Spinal cord (tissue), 10 donors: ENCODE measurements at places on chromosomes 7 and 10. TPM values are rescaled to one million over a fixed set of nuclear protein-coding genes. Genes with fewer than 3 reads are reported as not detected.

DKK1 gene
- total RNA-seq: 3.5 TPM

DNA sequence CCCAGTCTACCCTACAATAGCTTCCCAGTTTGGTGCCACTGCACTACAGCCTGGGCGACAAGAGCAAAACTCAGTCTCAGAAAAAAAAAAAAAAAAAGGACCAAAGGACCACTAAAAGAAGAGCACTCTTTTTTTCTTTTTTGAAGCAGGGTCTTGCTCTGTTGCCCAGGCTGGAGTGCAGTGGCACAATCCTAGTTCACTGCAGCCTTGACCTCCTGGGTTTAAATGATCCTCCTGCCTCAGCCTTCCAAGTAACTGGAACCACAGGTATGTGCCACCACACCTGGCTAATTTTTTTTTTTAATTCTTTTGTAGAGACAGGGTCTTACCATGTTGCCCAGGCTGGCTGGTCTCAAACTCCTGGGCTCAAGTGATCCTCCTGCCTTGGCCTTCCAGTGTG lies 14.0 kb downstream of the PLAU start:
- H3K27ac ChIP-seq: no peak overlapping the region
- peaks cover 3% of the 10 kb centered on the region for H3K4me1 ChIP-seq
- H3K27me3 ChIP-seq: no peaks in the 10 kb centered on the region
- no peaks in the 10 kb centered on the region for H3K36me3 ChIP-seq

GRCh38 chr10:3992382-3993178 lies 207.6 kb upstream of the KLF6 start:
- no peak overlapping the region for H3K4me3 ChIP-seq
- peak; percentile 9 for DNase-seq
- H3K36me3 ChIP-seq: no peaks in the 10 kb centered on the region
- peaks cover 5% of the 10 kb centered on the region for H3K4me1 ChIP-seq
- no peaks in the 10 kb centered on the region for H3K27me3 ChIP-seq

DNA sequence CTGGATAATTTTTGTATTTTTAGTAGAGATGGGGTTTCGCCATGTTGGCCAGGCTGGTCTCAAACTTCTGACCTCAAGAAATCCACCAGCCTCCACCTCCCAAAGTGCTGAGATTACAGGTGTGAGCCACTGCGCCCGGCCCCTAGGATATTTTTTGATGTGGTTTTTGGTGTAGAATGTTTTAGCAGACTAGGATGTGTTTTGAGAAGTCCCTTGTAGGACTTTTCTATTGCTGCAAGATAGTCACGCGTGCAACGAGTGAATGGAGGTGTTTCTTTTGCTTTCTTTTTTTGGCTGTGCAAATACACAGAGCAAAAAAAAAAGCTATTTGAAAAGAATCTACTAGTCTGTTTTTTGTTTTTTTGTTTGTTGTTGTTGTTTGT lies 29.8 kb upstream of the KLF6 start:
- no peak overlapping the region for H3K27ac ChIP-seq
- H3K27me3 ChIP-seq: no peaks in the 10 kb centered on the region
- DNase-seq: no peak
- H3K36me3 ChIP-seq: no peaks in the 10 kb centered on the region

DNA sequence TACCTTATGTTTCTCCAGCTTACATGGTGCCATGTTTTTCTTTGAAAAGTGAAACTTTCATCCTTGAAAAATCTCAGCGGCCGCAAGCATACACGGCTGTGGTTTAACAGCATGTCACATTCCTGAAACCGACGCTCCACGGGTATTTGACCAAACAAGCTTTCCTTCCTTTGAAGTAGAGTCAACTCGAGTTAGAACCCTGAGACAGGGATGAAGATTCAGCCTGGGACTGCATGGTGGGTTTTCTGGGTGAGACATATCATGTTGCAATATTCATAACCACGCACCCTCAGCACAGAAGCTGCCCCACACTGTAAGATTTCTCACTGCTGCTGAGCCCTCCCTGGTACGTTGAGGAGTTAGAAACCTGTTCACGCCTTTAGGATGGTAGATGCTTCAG lies 8.1 kb downstream of the CYP26A1 start:
- peaks cover 6% of the 10 kb centered on the region for H3K4me1 ChIP-seq
- no peaks in the 10 kb centered on the region for H3K36me3 ChIP-seq
- H3K27me3 ChIP-seq: peaks cover 8% of the 10 kb centered on the region
- no peak for DNase-seq

- H3K27me3 ChIP-seq: no peaks in the 10 kb centered on the region
- H3K4me1 ChIP-seq: peaks cover 24% of the 10 kb centered on the region
- no peaks in the 10 kb centered on the region for H3K36me3 ChIP-seq
- H3K4me3 ChIP-seq: no peak overlapping the region
- DNase-seq: no peak
Observed at GRCh38 chr7:132255115-132255797, 321.0 kb downstream of the PLXNA4 start.

RELN gene
- total RNA-seq: 131 TPM

ZNF467 gene
- total RNA-seq: 2.8 TPM

COMTD1 gene
- total RNA-seq: 6.8 TPM

- no peaks in the 10 kb centered on the region for H3K36me3 ChIP-seq
- no peak overlapping the region for H3K4me3 ChIP-seq
- H3K4me1 ChIP-seq: no peaks in the 10 kb centered on the region
- H3K27me3 ChIP-seq: no peaks in the 10 kb centered on the region
- DNase-seq: no peak
Observed at GRCh38 chr7:151286148-151286547, 37.7 kb upstream of the SMARCD3 start.

OLAH gene
- 7.4 TPM for total RNA-seq

SRPK2 gene
- 79.8 TPM for total RNA-seq

GRCh38 chr7:88868456-88868855 lies 72.9 kb upstream of the TEX47 start:
- H3K27me3 ChIP-seq: no peaks in the 10 kb centered on the region
- no peaks in the 10 kb centered on the region for H3K4me1 ChIP-seq
- no peak overlapping the region for H3K27ac ChIP-seq

DNA sequence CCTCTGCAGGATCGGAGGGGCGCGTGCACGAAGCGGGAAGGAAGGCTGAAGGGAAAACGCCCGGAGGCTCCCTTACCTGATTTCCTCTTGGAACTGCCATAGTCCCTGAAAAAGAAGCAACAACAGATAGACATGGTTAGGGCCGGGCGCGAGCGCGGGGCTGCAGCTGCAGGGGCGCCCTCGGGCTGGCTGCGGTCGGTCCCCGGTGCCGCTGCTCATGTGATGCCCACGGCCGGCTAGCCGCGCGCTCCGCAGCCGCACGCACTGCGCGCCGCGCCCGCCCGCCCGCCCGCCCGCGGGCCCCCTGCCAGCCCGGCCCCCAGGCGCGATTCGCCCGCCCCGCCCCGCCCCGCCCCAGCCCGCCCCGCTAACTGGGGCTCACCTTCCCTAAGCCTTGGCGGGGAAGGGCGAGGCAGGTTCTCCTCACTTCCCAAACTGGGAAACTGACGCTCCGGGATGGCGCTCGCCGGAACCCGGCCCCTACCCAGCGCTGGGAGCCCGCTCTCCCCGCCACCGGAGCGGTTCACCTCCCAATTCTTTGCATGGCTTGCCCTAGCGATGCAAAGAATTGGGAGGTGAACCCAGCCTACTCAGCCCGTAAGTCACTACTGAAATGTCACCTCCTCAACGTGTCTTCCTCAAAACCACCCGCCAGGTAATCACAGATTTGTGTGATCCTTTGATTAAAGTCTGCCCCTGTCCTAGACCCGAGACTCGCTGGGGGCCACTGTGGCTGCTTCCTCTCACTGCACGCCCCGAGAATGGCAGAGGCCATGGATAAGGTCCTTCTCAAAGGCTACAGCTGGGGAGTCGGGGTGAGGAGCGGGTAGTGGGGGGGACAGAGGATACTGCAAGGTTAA lies 162.2 kb downstream of the SH3PXD2A start:
- peak; percentile 53 for DNase-seq
- H3K4me3 ChIP-seq: peak overlapping the region; percentile 50
- H3K36me3 ChIP-seq: no peaks in the 10 kb centered on the region

OR2A12 gene
- not detected for total RNA-seq

TMEM270 gene
- total RNA-seq: not detected

EN2 gene
- total RNA-seq: 0.72 TPM

DNA sequence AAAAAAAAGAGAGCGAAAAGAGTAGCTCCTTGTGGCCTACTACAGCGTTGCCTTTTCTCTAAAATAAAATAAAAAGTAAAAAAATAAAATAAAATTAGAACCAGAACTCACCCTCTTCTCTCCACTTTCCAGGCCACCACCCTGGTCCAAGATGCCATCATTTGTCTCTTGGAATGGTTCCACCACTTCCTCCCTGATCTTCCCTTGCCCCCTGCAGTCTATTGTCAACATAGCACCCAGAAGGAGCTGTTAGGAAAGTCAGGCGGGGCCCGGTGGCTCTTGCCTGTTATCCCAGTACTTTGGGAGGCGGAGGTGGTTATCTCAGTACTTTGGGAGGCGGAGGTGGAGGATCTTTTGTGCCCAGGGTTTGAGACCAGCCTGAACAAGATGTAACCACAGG lies 7.6 kb upstream of the GRID2IP start:
- DNase-seq: no peak
- no peaks in the 10 kb centered on the region for H3K4me1 ChIP-seq
- no peaks in the 10 kb centered on the region for H3K27me3 ChIP-seq
- H3K4me3 ChIP-seq: no peak overlapping the region
- no peaks in the 10 kb centered on the region for H3K36me3 ChIP-seq

GRCh38 chr10:3438606-3439005 lies 266.0 kb upstream of the PITRM1 start:
- H3K36me3 ChIP-seq: no peaks in the 10 kb centered on the region
- H3K27ac ChIP-seq: no peak overlapping the region
- no peak overlapping the region for H3K4me3 ChIP-seq
- H3K27me3 ChIP-seq: no peaks in the 10 kb centered on the region
- H3K4me1 ChIP-seq: peaks cover 11% of the 10 kb centered on the region

NANOS1 gene
- 6.3 TPM for total RNA-seq

ODAD2 gene
- total RNA-seq: 6.8 TPM

DNA sequence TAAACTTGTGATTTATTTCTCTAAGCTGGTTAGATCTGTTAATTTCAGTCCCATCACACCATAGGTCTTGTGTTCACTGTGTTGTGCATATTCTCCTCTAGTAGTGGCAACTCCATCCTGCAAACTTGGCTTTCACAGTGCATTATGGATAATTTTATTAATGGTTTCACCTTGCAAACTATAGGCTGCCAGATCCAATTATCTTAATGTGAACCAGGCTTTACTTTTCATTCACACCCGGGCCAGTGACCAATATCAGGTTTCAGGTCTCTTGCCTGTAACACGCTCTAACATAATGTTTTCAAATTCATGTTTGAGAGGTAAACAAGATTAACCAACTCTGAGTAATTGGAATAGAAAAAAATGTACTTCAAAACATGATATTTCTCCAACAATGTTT lies 1293.0 kb downstream of the REEP3 start:
- no peak overlapping the region for H3K27ac ChIP-seq
- H3K4me3 ChIP-seq: no peak overlapping the region
- H3K36me3 ChIP-seq: no peaks in the 10 kb centered on the region
- H3K4me1 ChIP-seq: no peaks in the 10 kb centered on the region

DDX56 gene
- 37.0 TPM for total RNA-seq

DNA sequence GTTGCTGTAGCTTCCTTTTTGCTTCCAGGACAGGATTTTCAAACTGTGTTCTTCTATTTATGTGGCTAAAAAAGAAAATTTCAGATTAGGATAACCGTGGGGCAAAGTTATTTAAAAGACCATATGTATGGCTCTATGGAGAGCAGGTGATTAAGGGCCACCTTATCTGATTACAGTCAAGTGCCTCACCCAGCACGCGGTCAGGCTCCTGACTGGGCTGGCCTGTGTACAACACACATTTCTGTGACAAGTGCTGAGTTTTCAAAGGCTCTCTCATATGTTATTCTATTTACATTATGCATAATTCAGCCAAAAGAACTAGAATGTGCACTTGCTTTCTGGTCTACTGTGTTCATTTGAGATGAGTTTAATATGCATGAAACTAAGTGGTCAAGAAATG lies 547.4 kb downstream of the PHTF2 start:
- no peaks in the 10 kb centered on the region for H3K27me3 ChIP-seq
- DNase-seq: no peak
- H3K4me3 ChIP-seq: no peak overlapping the region
- peaks cover 4% of the 10 kb centered on the region for H3K36me3 ChIP-seq
- H3K4me1 ChIP-seq: no peaks in the 10 kb centered on the region
- no peak overlapping the region for H3K27ac ChIP-seq

DNA sequence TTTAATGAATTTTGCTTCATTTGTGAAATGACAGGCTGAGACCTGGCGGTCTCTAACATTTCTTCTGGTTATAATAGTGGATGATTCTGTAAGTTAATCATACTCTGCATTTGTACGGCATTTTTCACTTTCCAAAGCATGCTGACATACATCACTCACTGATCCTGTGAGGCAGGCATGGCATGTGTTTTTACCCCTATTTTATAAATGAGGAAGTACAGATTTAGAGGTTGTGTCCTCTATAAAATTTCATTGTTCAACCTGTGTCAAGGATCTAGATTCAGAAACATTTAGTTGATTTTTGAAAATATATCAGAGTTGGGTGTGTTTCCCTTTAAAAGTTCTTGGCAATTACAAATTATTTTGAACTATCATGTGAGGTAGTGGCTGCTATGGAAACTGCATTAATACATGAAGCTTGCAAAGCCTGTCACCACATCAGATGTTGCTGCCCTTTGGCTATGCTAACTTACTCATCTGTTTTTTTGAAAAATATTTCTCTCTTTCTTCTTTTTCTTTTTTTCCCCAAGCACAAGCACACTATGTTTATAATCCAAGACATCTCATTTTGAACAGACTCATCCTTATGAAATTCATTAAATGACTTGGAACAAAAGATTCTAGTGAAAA lies 172.7 kb downstream of the GNAI1 start:
- no peaks in the 10 kb centered on the region for H3K4me1 ChIP-seq
- H3K27me3 ChIP-seq: no peaks in the 10 kb centered on the region
- no peaks in the 10 kb centered on the region for H3K36me3 ChIP-seq
- no peak overlapping the region for H3K27ac ChIP-seq
- no peak overlapping the region for H3K4me3 ChIP-seq

DNA sequence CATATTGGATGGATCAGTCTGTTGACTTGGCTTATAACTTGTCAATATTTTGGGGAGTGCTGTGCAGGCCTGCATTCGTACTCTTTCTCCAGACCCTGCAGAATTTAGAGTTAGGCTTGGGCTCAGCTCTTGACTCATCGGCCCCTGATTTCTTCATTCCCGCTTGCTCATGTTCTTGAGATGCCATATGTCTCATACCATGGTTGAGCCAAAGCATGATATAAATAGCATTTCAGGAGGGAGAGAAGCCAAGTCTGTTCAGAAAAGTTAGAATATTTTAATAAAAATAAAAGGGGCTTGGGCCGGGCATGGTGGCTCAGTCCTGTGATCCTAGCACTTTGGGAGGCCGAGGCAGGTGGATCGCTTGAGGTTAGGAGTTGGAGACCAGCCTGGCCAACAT lies 898.1 kb downstream of the TYW1 start:
- no peak for DNase-seq
- H3K36me3 ChIP-seq: no peaks in the 10 kb centered on the region
- no peak overlapping the region for H3K27ac ChIP-seq
- H3K4me1 ChIP-seq: no peaks in the 10 kb centered on the region
- H3K27me3 ChIP-seq: no peaks in the 10 kb centered on the region

SPDYE1 gene
- total RNA-seq: 0.10 TPM

ANKRD2 gene
- total RNA-seq: 0.44 TPM

- peaks cover 19% of the 10 kb centered on the region for H3K4me1 ChIP-seq
- DNase-seq: no peak
- H3K4me3 ChIP-seq: no peak overlapping the region
- no peaks in the 10 kb centered on the region for H3K27me3 ChIP-seq
Observed at GRCh38 chr10:48287417-48288391, 13.2 kb upstream of the FRMPD2 start.

- H3K27me3 ChIP-seq: no peaks in the 10 kb centered on the region
- no peak overlapping the region for H3K4me3 ChIP-seq
- DNase-seq: no peak
- no peaks in the 10 kb centered on the region for H3K4me1 ChIP-seq
- H3K36me3 ChIP-seq: no peaks in the 10 kb centered on the region
- H3K27ac ChIP-seq: no peak overlapping the region
Observed at GRCh38 chr7:94228678-94229077, 166.0 kb upstream of the COL1A2 start.
